RWPE1 (cell line): ENCODE measurements at places on chromosomes 12 and 14.

- no peak for DNase-seq
Measured at GRCh38 chr14:38964630-38965029, 138.4 kb downstream of the SEC23A start.

DNA sequence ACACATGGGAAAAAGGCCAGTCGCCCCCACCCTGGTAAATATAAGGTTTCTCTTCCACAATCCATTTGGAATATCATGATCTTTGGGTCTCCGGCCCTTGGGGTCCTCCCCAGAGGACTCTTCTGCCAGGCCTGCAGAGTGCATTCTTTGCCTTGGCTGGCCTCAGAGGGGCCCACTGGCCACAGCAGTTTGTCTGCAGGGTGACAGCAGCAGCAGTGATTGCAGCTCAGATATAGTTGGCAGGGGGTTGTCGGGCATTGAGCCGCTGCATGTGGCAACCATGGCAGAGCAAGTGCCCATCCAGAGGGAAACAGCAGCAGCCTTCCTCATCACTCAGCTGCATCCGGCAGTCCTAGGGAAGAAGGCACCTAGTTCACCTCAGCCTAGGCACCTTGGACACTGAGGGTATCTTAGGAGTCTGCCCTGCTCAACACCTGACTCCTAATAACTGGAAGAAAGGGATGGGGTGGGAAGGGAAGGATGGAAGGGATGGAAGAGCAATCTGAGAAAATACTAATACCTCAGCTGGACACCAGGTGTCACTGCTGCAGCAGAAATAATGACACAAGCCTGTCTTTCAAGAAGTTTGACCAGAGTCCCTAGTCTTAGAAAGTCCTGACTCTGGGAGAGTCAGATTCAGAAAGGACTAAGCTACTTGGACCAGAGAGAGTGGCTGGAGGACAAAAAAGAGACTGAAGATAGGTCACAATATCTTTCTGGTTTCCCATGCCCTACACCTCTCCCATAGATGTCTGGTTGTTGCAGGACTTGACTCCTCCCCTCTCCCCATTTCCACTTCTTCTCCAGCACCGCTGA is 8.9 kb downstream of the AJUBA start:
- no peak for DNase-seq

GRCh38 chr12:114415525-114415868 is 9.6 kb upstream of the TBX5 start:
- DNase-seq = no peak

GRCh38 chr14:76829013-76829365 is 2.8 kb downstream of the LRRC74A start:
- no peak for DNase-seq

DNA sequence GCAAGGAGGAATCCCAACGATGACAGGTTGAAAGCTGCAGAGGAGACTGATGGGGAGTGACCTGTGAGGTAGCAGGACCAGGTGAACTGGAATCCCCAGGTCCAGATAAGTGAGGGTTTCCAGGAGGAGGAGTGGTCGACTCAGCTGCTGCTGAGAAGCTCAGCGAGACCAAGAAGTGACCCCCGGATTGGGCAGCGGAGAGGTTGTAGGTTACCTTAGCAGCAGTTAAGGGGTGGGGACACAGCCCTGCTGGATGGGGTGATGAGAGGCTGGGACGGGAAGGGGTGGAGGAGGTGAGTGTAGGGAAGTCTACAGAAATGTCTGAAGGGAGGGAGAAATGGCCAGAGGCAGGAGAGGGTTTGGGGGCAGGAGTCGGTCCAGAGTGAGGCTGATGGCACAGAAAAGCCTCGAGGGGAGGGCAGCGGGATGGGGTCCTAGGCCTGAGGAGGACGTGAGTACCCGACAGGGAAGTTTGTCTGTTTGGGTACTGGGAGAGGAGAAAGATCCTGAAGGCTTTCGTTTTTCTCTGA is 2.6 kb upstream of the RCOR1 start:
- no peak for DNase-seq

DNA sequence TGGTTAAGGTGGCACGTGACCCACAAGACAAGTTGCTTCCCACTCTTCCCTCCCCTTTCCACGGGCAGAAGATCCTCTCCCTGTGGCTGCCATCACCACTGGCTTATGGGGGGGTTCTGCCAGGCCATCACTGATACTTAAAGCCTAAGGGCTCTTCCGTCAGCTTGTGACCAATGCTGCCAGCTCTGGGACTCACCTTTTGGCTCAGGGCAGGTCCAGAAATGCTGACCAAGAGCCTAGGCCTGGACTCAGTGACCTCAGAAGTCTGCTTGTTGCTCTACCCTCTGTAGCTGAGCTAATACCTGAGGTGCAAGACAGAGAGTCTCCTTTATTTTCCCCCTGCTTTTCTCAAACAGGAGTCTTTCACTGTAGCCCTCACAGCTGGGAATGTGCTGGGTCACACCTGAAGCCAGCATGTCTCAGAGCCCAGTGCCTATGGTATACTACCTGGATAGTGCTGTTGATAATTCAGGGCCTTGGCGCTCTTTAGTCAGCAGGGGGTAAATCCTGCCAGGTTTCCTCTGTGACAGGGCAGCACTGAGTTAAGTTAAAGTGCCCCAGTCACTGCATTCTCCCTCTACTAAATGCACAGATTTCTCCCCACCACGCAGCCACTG is 19.7 kb downstream of the FGD4 start:
- DNase-seq = no peak

DNA sequence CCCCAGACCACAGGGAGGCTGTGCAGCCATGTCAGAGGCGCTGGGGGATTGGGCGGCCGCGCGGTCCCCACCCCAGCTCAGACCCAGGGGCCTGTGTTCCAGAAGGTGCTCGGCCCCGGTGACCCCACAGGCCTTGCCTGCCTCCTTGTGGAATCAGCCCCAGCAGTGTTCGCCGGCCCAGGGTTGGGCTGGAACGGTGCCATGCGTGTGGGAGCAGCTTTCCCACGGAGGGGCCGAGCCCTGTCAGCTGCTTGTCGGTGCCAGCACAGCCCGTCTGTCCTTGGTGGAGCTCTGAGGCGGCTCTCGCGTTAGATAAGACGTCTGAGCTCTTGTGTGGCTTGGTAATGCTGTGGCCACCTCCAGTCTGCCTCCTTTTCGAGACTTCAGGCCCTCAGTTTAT is 8.5 kb downstream of the ZFYVE21 start:
- no peak for DNase-seq

GRCh38 chr14:71725922-71726579 is 206.2 kb upstream of the RGS6 start:
- DNase-seq = peak; percentile 48

DNA sequence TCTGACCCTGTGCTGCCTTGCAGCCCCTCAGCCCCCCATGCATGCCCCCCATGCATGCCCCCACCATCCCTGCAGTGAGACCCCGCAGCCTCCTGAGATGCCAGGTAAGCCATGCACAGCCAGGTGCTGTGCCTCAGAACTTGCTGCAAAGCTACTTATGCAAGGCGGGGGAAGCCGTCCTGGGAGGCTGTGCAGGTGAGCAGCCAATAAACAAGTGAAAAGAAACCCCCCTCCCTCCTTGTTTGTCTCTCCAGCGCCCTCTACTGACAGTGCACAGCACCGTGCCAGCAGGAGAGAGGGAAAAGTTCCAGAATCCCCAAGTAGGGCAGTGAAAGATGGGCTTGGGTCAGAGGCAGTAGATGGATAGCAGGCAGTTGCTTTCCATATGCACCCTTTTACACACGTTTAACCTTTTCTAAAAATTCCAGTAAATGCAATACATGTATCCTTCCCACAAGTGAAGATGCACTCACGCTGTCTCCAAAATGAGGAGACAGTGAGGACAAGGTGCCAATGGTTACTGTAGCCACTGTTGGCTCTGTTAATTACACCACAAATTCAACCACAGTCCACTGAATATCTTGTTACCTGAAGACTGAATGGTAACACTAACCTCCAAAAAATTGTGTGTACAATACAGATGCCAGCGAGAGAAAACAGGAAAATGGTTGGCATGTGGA is 18.0 kb downstream of the TNFAIP2 start:
- peak; percentile 35 for DNase-seq

GRCh38 chr12:50699940-50700339 is 64.0 kb upstream of the ATF1 start:
- no peak for DNase-seq

- DNase-seq = no peak
Measured at GRCh38 chr12:15427913-15428312, 105.6 kb downstream of the PTPRO start.

- DNase-seq = no peak
Measured at GRCh38 chr14:71397371-71397770, 490.1 kb downstream of the PCNX1 start.

- DNase-seq = no peak
Measured at GRCh38 chr12:93990832-93991803, 157.3 kb upstream of the PLXNC1 start.

- DNase-seq = no peak
Measured at GRCh38 chr12:131615326-131616042, 95.4 kb upstream of the SFSWAP start.

- peak; percentile 69 for DNase-seq
Measured at GRCh38 chr12:131860472-131861260, 32.5 kb downstream of the MMP17 start.

GRCh38 chr12:43957732-43958372 is 122.0 kb downstream of the TMEM117 start:
- DNase-seq = peak; percentile 46

- no peak for DNase-seq
Measured at GRCh38 chr12:46433829-46434228, 61.3 kb upstream of the SLC38A2 start.

DNA sequence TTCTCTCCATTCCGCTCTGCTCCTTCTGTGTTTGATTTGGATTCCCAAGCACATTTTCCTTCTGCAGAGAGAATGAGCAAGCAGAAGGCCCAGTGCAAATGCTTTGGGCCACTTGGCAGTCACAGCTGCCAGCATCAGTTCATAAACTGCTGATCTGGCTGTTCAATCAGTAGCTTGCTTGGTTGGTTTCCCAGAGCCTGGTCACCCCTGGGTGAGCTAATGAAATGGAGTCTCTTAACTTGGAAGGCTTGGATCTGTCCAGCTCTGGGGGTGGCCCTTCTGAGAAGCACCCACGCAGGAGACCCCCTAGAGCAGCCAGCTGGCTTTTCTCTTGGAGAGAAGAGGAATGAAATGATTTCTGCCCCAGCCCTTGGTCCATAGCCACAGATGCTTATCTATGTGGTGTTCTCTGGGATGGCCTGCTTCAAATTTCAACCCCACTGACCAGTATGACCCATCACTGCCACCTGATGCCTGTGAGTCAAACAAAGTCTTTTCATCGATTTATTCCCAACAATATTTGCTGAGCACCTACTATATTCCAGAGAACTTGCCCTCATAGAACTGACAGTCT is 30.3 kb downstream of the FAIM2 start:
- DNase-seq = no peak

DNA sequence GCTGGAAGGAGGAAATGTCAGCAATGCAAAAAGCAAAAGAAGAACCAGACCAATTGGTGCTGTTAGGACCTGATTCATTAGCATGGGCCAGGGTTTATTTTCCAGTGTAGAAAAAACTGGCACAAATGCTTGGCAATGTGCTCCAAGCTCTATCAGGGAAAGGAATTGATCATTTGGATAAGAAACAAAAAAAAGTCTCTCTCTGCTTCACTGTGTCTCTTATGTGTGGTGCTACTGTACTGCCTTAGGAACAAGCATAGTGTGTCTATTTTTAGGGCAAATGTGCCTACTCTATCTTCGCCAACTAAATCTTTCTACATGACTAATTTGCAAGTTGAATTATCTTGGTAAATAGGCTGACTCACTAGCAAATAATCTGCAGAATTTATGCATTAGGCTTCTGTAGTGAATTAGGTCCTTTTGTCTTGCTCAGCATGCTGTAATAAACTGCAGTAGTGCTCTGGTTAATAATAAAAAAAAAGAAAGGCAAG is 236.7 kb downstream of the MDGA2 start:
- DNase-seq = peak; percentile 17

GRCh38 chr12:76586764-76587395 is 27.3 kb upstream of the OSBPL8 start:
- DNase-seq = peak; percentile 8

- no peak for DNase-seq
Measured at GRCh38 chr12:81245907-81246570, 168.2 kb downstream of the ACSS3 start.

- DNase-seq = no peak
Measured at GRCh38 chr12:86683568-86684304, 427.5 kb upstream of the MGAT4C start.

DNA sequence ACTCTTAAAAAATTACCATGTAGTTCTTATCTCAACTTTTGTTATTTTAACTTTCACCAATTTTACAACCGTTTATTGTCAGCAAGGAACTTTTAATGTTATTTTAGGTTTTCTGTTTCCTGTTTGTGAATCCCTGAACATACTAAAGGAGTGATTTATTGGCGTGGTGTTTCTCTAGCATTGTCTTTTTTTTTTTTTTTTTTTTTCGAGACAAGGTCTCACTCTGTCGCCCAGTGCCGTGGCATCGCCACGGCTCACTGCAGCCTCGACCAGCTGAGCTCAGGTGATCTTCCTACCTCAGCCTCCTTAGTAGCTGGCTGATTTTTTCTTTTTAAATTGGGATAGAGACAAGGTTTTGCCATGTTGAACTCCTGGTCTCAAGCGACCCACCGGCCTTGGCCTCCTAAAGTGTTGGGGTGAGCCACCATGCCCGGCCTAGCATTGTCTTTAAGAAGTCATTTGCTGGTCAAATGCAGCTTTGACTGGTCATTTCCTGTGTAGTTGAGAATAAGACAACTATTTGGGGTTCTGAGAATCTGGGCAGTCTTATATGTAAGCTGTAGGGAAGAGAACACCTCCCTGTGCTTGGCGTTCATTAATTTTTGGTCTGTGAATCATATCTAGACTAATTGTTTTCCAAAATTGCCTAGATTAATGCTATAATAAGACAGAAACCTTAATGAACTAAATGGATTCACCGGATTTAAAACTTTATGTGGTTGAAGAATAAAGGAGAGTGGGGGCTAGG is 2.1 kb downstream of the WASHC4 start:
- peak; percentile 26 for DNase-seq

GRCh38 chr14:100552524-100553125 is 34.6 kb downstream of the BEGAIN start:
- no peak for DNase-seq

DNA sequence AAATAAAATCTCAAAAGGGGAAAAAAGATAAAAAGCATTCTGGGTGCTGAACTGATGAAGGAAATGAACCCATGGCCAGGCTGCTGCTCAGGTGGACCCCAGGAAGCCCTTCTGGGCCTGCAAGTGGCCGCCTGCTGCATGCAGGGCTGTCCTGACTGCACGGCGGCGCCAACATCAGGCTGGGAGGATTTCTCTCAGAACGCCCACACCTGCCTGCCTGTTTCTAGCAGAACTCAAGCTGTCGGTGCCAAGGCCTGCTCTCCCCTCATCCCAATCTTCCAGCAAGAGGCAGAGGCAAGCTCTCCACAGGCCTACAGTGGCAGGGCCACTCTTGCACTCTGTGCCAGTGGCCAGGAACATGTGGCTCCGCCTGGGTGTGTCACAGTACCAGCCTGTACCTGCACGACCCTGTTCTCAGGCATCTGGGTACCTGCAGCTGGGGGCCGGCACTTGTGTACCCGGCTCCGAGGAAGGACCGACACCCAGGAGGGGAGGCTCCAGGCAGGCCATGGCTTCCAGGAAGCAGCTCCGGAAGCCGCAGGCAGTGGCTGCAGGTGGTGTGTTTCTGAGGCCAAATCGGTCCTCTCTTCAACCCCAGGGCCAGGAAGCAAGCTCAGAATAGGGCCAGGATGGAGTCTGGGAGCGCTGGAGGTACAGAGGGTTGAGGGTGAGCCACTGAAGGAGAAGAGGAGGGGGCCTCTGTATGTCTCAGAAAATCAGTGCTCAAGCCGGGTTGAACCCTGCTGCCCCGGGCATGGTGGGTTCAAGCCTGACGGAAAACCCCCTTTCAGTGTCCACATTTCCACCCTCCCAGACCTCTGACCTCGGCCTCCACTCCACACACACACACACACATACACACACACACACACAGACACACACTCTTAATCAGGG is 2.5 kb upstream of the INF2 start:
- no peak for DNase-seq
